ENCODE measurements at places on chromosomes 16 and 17.
A peak's percentile ranks its signal among the peaks of the same experiment; 100 is the strongest.

DNA sequence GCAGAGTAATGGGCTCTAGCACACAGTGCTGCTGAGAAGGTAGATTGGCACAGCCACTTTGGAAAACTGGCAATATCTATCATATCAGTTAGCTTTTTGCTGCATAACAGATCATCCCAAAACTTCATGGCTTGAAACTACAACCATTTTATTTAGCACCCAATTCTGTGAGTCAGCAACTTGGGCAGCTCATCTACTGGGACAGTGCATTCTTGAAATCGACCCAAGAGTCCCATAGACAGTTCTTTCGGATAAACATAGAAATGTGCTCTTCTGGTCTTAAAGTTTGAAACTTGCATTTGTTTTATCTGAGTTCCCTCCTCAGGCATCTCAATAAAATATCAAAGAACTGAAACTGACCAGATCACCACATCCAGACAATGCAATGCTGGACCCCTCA is 76.7 kb downstream of the CEP112 start:
- DNase-seq: no peak

GRCh38 chr16:13895516-13895915 is 24.4 kb upstream of the ERCC4 start:
- DNase-seq: no peak

DNA sequence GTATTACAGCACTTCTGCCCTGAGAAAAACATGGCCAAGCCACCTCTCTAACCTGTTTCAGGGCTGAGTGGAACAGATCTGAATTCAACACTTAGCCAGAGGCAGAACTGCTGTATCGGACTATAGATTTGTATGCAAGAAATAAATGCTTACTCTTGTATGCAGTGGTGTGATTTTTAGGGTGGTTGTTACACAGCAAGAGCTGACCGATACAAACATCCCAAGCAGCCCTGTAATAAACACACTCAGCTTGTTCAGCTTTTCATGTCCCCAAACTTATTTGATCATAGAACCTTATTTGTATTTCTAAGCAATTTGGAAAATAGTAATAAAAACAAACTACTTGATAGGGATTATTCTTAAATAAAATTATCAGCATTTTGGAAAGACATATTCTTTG is 84.9 kb upstream of the RPH3AL start:
- DNase-seq: no peak

DNA sequence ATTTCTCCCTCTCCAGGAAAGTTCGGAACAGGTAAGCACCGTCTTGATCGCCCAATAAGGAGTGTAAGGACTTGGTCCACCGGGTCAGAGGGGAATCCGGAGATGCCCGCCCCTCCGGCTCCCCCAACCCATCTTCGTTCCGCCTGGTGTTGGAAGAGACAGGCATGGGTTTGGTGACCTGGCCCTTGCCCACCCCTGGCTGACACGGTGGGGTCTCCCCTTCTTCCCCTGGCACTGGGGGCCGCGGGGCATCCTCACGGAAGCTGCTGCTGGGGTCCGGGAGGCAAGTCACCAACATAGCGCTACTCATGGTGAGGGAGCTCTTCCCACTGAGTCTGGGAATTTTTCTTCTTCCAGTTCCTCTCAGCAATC is 3.2 kb downstream of the AXIN2 start:
- no peak for DNase-seq

DNA sequence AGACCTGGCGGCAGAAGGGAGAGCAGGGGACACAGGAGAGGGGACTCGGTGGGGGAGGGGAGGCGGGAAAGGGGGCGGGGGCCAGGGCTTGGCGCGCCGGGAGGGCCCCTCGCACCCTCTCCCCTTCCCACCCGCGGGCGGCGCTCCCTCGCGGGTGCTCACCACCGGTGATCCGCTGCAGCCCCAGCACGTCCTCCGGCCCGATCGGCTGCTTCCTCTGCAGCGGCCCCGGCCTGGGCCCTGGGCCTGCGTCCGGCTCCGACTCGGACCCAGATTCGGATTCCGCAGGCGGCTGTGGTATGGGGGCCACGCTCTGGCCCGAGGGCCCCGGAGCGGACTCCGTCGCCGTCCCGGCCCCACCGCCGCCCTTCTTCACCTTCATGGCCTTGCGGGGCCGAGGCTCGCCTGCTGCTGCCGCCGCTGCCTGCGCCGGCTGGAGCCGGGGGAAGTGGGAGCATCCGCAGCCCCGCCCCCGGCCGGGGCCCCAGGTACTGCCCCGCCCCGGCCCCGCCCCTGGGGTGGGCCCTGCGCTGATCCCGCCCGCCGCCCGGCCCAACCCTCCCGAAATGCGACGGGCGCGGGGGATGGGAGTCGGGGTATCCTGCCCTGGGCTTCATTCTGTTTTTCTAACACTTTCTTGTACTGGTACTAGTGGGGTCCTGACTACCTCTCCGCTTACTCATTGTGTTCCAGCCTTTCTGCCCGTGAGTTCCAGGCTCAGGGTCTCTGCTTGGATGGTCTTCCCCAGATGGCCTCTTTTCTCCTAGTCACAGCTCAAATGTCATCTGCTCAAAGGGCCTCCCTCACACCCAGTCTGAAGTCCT is at the start of gene UNC119:
Gene UNC119, minus strand, starts transcription at position 449 of the 824 bp plus-strand sequence. Its CDS starts 67 bp downstream, at position 382.
- DNase-seq: peak; percentile 73

DNA sequence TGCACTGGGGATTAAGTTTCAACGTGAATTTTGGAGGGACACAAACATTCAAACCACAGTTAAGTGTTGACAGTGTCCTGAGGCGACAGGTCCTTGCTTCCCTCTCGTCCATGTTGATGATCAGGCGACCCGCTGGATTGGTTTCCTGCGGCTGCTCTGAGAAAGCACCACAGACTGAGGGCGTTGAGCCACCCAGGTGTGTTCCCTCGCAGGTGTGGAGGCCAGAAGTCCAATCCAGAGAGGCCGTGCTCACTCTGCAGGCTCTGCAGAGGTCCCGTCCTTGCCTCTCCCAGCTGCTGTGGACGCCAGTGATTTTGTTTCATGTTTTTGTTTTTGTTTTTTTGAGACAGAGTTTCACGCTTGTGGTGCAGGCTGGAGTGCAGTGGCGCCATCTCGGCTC is 22.4 kb upstream of the CBX2 start:
- DNase-seq: no peak

- DNase-seq: no peak
Observed at GRCh38 chr16:12276576-12276975, 300.0 kb downstream of the SNX29 start.

- DNase-seq: no peak
Observed at GRCh38 chr16:64489449-64489848, 632.4 kb downstream of the CDH11 start.

DNA sequence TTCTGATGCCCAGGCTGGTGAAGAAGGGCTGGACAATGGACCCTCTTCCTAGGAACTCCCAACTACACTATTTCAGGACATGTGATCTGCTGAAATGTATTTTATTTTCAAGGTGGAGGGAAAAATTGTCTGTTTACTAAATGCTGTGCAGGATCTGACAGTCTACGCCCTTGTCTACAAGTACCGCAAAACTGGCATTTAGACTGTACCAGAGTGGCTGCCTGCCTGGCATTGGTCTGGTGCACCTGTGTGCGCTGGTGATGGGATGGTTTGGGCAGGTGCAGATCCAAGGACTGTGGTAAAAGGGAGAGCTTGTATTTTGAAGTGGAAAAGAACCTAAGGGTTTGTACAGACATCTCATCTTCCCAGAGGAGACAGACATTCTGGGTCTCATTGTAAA is 79.7 kb downstream of the AIPL1 start:
- DNase-seq: no peak

- DNase-seq: no peak
Observed at GRCh38 chr17:76969598-76970172, 101.5 kb downstream of the MGAT5B start.

GRCh38 chr17:72118335-72119076 is 2.3 kb upstream of the SOX9 start:
- DNase-seq: no peak

DNA sequence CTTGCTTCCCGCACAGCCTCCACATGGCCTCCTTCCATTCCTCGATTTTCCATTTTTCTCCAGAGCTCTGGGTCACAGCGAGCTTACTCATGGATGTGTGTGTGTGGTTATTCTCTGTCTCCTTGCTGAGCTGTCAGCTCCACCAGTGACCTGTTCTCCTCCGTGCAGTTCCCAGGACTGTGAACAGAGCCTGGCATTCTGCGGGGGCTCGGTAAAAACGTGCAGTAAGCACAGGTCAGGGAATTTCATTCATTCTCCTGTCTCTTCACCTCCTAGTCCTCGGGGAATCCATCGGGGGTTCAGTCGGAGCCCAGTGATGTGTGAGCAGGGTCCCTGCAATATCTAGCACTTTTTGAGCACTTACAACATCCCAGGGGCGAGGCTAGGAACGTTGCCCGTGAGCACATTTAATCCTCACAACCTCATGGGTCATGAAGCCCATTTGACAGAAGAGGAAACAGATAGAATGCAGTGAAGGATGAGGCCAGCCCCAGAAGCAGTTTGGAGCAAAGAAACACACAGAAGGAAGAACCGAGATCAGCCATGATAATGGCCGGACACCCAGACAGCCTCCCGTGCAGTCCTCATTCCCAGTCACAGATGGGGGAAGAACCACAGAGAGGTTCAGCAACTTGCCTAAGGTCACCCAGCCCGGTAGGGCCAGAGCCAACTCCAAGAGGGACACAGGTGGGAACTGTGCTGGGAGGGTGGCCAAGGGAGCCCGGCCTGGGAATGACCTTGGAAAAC is 183.2 kb upstream of the GSE1 start:
- DNase-seq: no peak

GRCh38 chr17:57781386-57782061 is 36.4 kb upstream of the CCDC182 start:
- no peak for DNase-seq

- DNase-seq: no peak
Observed at GRCh38 chr17:296906-297690, 55.5 kb downstream of the RPH3AL start.

DNA sequence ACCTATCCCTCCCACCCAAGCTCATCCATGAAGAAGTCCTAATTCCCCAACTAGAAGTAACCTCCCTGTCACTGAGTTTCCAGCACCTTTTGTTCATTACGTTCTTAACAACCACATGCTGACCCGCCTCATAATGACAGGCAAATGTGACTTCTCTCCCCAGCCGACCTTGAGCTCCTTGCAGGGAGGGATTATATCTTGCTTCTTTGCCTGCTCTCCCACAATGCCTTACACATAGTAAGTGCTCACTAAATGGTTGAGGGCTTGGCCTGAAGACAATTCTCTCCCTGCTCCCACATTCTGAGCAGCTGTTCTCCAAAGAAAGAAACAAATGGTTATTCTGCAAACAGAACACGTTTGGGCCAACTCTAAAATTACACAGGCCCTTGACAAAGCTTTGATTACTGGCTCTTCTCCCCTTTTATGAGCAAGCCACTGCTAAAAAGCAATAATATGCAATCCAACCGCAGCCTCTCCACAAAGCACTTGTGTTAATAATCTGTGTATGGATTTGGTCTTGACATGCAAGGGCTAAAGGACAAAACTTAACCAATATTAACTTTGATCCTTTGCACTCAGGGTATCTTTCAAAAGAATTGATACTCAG is 23.2 kb downstream of the SLC39A11 start:
- DNase-seq: no peak

DNA sequence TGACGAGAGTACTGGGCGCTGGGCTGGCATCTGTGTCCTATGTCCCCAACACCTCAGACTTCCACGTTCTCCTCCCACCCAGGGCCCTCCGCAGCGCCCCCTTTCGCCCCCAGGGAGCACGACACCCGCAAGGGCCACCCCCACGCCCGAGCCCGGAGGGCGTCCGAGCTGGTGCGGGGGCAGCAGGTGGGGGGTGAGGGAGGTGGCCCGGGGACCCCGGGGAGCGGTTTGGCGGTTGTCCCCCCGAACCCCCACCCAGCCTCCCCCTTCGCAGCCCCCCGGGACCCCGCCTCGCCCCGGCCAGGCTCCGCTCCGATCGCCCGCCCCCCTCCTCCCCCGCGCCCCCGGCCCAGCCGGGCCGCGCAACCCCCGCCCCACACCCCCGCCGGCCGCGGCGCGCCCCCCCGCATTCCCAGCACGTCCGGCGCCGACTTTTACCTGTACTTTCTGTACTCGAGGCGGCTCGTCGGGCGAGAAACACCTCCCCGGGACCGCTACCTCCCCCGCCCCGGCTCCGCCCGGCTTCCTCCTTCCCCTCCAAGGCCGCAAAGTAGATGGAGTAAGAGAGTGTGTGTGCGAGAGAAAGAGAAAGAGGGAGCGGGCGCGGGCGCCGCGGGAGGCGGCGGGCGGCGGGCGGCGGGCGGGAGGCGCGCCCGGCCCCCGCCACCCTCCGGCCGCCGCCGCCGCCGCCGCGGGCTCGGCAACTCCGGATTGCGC is 901 bp downstream of the CDYL2 start:
- no peak for DNase-seq

DNA sequence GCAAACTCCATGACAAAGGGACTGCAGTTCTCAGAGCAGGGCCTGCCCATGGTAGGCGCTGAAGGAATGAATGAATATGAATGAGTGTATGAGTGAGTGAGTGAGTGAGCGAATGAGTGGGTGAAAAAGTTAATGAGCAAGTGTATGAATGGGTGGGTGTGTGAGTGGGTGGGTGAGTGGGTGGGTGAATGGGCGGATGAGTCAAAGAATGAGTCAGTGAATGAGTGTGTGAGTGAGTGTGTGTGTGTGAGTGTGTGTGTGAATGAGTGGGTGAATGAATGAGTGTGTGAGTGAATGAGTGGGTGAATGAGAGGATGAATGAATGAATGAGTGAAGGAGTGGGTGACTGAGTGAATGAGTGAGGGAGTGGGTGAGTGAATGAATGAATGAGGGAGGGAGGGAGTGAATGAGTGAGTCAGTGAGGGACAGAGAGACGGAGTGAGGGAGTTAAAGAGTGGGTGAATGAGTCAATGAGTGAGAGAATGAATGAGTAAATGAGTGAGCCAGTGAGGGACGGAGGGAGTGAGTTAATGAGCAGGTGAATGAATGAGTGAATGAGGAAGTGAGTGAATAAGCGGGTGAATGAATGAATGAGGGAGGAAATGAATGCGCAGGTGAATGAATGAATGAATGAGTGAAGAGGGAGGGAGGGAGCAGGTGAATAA is 11.1 kb upstream of the CHMP6 start:
- DNase-seq: no peak

GRCh38 chr16:9308356-9308801 is 216.9 kb downstream of the HAPSTR1 start:
- DNase-seq: no peak

GRCh38 chr16:5466551-5466950 is 369.0 kb upstream of the EEF2KMT start:
- DNase-seq: no peak

GRCh38 chr17:7549401-7550055 is 670 bp downstream of the TNFSF12 start:
- no peak for DNase-seq

- no peak for DNase-seq
Observed at GRCh38 chr17:67165201-67165600, 79.8 kb downstream of the HELZ start.

DNA sequence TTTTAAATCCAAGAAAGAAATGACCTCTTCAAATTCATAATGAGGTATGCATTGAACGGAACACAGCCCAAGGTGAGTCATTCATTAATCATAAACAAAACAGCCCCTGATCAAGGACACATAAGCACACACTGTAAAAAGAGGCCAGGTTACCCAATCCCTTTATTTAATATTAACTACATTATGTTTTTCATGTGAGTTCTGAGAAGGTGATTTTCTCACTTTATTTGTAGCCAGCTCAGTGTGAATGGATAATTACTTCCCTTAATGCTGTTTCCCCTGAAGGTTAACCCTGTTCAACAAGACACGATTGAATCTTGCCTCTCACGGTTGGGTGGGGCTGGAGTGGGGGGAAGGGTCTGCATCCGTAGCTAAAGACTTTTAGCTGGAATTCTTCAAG is 257.3 kb upstream of the SALL1 start:
- DNase-seq: no peak
